ENCODE measurements at places on chromosomes 4 and X.
A peak's percentile ranks its signal among the peaks of the same experiment; 100 is the strongest.

- no peak for DNase-seq
Observed at GRCh38 chr4:75924309-75924827, 16.4 kb downstream of the NAAA start.

- DNase-seq: no peak
Observed at GRCh38 chr4:101669138-101669831, 121.2 kb upstream of the BANK1 start.

DNA sequence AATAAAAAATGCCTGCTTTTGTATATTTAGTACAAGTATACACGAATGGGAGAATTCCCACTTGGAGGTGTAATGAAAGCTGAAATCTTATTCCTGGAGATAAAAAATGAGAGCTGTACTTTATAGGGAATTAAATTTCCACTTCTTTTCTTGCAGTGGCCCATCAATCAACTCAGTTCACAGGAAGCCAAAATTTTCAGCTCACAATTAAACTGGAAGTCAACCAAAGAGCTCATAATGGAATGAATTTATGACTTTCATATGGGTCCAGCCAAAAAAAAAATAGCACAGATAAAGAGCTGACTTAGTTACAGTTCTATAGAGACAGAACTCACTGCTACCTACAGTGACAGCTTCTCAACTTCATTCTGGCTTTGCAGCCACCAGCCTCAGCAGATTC is 115.2 kb upstream of the TBC1D9 start:
- DNase-seq: no peak

- no peak for DNase-seq
Observed at GRCh38 chr4:182896421-182896820, 20.8 kb downstream of the DCTD start.

GRCh38 chr4:128820671-128821070 is 11.2 kb downstream of the JADE1 start:
- DNase-seq: no peak

DNA sequence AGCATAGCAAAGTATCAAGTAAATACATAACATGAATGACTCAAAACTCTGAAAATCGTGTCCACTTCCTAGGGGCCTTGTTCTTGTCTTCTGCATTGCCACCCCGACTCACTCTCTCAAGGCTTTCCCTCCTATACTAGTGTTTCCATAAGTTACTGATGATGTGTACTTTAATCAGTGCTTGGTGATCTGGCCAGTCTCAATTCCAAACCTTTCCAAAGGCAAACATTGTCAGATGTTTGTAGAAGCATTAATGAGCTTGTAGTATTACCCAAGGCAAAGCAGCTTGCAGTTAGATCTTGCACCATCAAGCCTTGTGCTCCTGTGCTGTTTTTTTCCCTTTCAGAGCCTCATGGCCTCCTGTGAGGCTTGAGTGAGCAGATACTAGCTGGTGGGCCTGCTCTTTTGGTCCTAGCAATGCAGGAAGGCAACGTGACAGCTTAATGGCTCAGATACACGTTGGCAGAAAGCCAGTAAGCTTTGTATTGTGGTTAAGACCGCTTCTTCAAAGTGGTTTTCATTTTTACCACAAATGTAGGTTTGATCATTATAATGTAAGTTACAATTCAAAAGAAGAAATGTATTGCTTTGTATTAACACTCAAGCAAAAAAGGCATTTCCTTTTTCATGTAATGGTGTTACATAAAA is 51.8 kb downstream of the RBPJ start:
- DNase-seq: no peak

DNA sequence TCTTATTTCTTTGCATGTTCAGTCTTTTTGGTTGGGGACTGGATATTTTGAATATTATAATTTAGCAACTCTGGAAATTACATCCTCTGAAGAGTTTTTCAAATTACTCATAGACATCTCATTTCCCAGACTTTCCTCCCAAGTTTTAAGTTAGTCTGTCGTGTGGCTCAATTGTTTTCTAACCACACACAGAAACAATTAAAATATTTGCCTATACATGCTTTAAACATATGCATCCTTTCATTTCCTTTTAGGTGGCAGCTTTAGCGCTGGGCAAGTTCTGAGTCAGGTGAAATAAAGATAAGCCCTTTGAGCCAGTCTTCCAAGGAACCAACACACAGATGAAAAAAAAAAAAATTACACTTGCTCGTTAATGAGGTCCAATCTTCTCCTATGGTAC is 307.0 kb upstream of the SPOCK3 start:
- DNase-seq: no peak

- peak; percentile 95 for DNase-seq
Observed at GRCh38 chr4:150224896-150225591, 146.8 kb downstream of the DCLK2 start.

GRCh38 chrX:134368126-134368525 is 91.8 kb upstream of the HPRT1 start:
- no peak for DNase-seq

DNA sequence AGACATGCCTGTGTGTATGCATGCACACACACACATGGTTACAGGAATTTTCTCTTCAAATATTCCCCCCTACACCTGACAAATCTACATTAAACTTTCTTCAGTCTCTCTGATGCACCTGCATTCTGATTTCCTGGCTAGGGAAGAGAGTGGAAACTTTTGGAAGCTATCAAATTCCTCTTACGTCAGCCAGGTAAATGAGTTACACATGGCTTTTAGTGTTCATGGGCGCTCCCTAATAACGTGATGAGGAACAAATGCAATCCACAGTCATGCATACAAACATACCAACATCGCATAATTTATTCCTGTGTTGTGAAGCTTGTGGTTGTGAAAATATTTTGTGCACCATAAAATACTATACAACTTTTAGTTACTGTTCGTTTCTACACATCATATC is 34.9 kb downstream of the BMP3 start:
- DNase-seq: no peak

DNA sequence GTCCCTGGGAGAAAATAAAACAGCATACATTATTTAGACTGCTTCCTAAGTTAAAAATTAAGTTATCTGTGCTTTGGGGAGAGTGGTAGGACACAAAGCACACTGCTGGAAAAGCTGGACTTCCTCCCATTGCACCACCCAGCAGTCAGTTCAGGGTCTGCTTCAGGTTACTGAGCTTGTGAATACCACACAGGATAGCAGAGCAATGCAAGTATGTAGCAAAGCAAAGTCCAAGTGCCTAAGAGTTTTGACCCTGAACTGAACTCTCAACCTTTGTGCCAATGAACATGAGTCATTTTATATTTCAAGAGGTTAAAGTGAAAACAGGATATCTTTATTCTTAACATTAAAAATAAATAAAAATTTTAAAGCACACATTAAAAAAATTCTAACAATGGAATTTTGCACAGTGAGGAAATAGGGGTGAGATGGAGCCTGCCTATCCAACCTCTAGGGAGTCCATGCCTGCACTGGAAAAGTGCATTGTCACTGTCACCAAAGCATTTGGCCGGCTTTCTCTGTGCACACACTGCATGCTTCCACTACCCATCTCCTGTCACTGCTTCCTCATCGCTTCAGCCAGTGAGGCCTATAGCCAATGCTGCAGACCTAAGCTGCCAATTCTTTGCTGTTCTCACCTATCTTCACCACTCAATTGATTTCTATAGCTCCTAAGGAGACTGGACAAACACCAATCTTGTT is 50.9 kb downstream of the ABCG2 start:
- no peak for DNase-seq

- DNase-seq: peak; percentile 78
Observed at GRCh38 chr4:156977435-156978160, 6.0 kb upstream of the PDGFC start.

GRCh38 chrX:93332329-93332728 is 341.0 kb downstream of the NAP1L3 start:
- DNase-seq: no peak

DNA sequence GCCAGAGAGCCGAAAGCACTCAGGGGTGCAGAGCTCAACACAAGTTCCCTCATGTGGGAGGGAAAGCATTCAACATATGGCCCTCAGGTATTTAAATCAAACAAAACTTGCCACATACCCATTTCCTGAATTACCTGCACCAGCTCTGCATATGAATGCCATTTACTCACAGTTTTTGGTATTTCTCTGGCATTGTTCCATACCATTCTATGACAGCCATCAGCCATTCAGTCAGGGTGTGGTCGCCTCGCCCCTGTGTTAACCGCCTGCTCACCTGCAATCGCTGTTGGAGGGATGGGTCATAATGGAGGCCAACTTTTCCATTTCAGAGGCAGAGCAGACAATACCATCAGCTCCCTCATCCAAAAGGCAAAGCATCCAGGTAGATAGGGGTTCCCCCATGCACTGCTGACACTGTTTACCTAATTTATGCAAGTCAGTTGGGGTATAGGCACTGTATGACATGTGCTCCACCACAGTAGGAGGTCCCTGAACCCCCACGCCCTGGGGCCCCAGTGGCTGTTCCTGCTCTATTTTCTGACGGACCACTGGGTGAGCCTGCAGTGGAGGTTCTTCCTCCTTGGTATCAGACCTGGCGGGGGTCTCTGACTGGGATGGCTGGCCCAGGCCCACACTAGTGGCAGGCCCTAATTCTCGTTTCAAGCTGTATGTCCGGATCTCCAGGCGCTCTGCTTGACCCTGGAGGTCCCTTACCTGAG is 227.1 kb downstream of the ADGRL3 start:
- no peak for DNase-seq

DNA sequence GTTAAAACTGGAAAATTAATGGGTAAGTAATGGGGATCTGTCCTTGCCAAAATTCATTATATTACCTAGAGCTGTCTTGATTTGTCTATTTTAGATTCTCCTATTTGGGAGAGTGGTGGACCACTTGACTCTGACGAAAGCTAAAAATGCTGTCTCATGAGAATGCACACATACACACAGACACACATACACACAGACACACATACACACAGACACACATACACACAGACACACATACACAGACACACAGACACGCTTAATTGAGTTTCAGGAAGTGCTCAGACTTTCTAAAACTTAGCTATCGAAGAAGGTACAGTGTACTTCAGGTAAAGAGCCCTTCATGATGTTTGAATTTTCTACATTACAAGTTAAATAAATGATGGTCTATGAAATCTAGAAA is 279.5 kb downstream of the ANKRD50 start:
- DNase-seq: no peak

DNA sequence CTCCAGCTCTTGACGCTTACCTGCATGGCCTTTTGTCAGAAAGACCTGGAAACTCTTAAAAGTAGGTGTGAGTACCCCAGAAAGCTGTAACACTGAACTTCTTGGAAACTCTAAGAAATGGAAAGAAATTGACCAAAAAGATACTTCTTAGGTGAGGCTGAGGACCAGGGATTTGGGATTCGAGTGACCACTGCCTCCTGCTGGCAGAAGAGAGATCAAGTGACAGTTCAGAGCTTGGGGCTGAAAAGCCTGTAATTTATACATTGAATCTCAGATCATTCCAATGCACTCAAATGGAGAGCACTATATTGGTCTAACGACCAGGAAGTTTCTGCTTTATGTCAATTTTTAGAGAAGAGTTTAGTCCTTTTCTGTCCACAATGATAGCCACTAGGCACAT is 204.6 kb downstream of the PDGFRA start:
- no peak for DNase-seq

GRCh38 chr4:1883583-1883982 is 12.4 kb downstream of the NSD2 start:
- no peak for DNase-seq

DNA sequence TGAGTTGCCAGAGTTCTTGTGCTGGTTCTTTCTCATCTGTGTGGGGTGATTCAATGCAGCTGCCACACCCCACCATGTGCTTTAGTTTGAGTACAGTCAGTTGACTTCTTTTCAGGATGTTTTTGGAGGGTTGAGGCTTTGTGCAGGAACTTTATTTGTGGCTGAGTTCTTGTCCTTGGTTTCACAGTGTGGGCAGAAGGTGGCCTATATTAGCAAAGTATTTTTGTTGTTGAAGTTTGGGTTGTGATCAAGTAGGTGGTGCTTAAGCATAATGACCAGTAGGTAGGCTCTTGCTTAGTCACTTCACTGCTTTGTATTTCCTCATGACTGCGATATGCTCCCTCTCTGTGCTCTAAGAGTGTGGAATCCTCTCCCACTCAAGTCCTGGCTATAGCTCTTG is 80.3 kb downstream of the ARHGAP24 start:
- no peak for DNase-seq

GRCh38 chr4:75950213-75950815 is 9.5 kb upstream of the NAAA start:
- no peak for DNase-seq

- DNase-seq: peak; percentile 67
Observed at GRCh38 chr4:48913346-48913745, 6.8 kb upstream of the OCIAD2 start.

DNA sequence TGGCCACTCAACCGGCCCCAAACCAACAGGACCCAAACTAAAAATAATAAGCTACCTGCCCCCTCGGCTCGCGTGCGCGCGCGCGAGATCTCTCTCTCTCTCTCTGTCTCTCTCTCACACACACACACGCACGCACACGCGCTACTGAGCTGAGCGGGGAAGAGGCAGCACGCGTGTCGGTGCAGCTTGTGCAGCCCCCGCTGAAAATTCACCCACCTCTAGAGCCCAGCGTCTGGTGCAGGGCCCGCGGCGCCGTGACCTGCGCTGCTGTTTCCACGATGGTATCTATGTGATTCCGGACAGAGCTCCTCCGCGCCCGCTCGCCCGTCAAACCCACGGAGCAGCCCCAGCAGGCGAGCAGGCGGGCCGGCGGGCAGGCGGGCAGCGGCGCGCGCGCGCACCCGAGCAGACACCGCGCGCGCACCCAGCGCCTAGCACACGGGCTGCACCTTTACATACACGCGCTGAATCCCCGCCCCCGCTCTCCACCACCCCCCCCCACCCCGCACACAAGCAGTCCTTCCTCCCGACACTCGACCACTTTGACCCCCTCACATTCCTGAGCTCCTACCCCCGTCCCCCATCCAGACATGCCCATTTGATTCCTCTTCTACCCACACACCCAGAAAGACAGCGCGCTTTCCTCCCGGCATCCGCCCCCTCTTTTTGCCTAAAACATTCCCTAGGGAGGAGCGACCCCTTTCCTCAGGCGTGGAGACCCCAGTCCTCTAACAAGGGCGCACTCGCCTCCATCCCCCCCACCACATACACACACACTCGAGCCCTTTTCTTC is 1.0 kb downstream of the SLITRK4 start:
- no peak for DNase-seq

DNA sequence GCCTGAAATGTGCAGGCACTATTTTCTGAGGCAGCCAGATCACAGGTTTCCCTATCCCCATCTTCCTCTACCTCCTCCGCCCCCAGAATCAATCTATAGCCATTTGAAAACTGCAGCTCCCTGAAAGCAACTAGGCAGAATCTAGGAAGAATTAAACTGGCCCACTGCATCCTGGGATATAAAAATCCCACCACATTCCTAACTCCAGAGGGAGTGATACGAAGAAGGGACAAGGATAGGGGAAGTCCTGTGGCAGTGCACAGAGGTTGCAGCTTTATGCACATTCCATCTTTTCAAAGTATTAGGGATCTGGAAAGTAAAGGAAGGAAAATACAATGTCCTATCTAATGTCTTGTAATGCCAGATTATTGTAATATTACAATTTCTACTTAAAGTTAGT is 18.3 kb upstream of the HERC3 start:
- no peak for DNase-seq

- DNase-seq: peak; percentile 41
Observed at GRCh38 chrX:107718156-107718621, 57.4 kb downstream of the TSC22D3 start.

- no peak for DNase-seq
Observed at GRCh38 chrX:13923845-13924244, 105.8 kb downstream of the GEMIN8 start.

GRCh38 chrX:2595258-2595657 is 94.5 kb upstream of the DHRSX start:
- peak; percentile 50 for DNase-seq
